ENCODE measurements at places on chromosomes 11 and 22.

GRCh38 chr22:20021196-20022181 lies 579 bp downstream of the TANGO2 start:
- peak; percentile 5 for ATAC-seq

DNA sequence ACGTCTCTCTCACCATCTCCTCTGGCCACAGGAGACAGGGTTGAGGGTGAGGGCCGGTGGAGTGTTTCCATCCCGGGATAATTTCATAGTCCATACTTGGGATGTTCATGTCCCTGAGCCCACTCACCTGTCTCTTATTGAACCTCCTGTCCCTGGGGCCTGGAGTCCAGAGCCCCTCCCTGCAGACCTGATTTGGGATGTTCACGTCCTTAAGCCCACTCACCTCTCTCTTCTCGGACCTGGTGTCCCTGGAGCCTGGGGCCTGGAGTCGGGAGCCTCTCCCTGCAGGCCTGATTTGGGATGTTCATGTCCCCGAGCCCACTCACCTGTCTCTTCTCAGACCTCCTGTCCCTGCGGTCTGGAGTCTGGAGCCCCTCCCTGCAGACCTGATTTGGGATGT lies 868.2 kb downstream of the BRD1 start:
- ATAC-seq = no peak

DNA sequence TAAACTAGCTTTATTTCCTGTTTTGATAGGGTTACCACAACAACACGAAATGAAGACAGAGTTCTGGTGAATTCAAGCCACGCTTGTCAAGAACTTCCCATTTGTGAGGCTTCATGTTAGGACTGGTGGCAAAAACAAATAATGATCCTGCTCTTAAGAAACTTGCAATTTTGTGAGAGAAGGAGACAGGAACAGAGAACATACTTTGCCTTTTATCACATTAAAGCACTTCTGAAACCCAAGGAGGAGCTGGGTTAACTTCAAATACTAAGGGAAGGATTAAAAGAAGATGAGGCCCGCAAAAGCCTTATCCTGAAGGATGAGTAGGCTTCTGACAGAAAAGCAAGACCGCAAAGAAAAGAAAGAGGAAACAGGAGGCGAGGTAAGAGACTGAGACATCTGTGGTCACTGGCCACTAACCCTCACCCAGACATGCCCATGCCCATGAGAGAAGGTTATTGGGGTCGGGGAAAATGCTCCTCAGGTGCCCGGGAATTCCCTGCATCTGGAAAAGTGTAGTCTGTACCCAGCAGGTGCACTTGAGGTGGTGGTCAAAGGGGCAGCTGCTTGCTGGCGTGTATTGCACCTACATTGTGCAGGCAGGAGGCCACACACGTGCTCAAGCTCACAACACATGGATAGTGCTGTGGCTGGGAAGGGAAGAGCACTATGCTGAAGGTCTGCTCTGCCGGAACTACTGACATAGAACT lies 50.5 kb downstream of the MAPK1 start:
- ATAC-seq = peak; percentile 94

DNA sequence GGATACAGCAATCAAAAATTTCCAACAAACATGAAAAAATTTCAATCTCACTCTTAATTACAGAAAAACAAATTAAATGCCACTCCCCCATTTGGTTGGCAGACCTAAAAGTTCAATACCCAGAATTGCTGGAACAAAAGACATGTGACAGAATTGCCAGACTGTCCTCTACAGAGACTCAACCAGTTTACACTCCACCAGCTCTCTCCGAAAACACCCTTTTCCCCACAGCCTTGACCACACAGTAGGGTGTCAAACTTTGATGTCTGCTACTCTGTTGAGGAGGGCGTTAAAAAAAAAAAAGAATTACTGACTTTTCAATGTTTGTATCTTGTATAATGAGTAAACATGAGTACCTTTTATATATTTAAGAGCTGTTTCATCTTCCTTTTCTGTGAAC lies 44.7 kb upstream of the YPEL1 start:
- ATAC-seq = no peak

DNA sequence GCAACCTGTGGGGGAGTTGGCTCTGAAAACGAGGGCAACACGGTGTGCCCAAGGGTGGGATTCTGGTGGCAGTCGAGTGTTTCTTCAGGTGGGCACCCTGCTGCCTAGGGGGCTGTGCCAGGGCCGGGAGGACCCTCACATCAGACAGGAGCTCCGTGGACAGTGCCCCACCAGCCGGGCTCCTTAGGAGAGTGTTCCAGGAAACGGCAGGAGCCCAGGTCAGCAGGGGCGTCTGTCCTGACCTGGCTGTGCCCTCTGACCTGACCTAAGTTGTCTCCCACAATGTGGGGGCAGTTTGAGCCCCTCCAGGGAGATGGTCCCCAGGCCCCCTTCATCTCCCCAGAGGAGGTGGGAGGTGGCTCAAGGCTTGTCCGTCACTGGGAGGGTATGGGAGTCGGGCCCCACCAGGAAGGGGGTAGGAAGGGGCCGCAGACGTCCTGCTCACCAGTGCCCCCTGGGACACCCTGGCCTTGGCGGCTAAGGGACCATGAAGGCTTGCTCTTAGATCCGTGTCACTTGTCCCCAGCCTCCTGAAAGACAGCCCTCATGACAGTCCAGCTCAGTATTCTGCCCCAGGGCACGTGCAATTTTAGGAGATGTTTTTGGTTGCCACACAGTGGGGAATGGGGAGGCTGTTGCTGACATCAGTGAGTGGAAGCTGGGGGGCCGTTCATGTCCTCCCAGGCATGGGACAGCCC lies 32.2 kb upstream of the GAL start:
- no peak for ATAC-seq

GRCh38 chr11:38594895-38595294 lies 1996.9 kb upstream of the RAG2 start:
- ATAC-seq = no peak

- peak; percentile 38 for ATAC-seq
These were observed 2.1 kb upstream of the SMIM38 start for GRCh38 chr11:69153661-69154060.

DNA sequence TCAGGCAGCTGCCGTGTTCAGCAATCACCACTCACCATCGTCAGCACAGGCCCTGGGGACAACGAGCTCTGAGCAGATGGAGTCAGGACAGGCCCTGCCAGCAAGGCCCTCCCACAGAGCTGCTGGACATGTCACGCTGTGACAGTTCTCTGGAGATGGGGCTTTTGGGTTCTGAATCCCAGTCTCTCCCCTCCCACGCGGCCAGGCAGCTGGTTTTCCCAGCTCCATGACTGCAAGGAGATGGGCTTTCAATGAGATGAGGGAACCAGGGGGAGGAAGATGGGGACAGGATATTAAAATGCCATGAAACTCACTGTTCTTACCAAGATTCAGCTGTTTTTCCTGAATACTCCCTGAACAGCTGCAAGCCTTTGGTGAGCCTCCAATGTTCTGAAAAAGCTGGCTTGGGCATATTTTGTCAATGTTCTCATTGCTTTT lies 305.9 kb downstream of the BRD1 start:
- ATAC-seq = no peak

GRCh38 chr11:20388096-20389055 lies 860 bp downstream of the PRMT3 start:
- peak; percentile 8 for ATAC-seq

DNA sequence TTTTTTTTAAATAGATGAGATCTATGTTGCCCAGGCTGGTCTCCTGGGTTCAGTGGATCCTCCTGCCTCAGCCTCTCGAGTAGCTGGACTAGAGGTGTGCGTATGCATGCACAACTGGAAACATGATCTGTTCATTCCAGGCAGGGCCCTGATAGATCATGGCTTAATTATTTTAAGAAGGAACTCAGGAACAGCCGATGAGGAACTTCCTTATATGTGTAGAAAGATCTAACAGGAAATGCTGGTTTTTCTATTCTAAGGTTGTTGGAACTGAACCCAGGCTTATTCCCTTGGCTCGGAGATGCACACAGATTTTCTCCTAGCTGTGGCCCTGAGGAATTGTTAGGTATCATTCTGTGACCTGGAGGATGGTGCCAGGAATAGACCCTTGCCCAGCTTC lies 32.4 kb downstream of the SPECC1L start:
- no peak for ATAC-seq

DNA sequence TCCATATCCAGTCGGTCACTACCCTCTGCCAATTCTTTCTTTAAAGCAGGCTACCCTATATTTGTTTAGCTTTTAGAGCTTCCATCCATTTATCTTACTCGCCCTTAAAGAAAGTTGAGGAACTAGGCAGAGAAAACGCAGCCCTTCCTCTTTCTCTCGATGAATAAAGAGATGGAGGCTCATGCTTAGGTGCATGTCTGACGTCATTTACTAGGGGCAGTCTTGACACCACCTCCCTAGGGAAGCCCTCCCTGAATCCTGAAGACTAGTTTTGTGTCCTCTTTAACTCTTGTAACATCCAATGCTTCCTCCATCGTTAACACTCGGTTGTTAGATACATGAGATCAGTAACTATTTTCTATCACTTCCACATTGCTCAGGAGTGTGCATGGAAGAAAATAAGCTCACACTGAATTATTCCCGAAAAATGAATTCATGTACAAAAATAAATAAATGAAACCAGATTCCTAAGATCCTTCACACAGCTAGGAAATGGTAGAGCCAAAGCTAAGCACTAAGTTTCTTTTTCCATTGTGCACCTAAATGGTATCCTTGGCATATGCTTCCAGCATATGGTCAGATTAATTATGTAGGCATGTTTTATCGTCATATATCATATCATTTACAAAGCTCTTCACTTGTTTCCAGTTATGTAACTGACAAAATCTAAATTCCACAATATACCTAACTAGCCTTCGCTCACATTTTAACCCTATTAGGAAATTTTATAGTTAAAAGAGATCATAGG lies 291.2 kb downstream of the OPCML start:
- ATAC-seq = no peak

DNA sequence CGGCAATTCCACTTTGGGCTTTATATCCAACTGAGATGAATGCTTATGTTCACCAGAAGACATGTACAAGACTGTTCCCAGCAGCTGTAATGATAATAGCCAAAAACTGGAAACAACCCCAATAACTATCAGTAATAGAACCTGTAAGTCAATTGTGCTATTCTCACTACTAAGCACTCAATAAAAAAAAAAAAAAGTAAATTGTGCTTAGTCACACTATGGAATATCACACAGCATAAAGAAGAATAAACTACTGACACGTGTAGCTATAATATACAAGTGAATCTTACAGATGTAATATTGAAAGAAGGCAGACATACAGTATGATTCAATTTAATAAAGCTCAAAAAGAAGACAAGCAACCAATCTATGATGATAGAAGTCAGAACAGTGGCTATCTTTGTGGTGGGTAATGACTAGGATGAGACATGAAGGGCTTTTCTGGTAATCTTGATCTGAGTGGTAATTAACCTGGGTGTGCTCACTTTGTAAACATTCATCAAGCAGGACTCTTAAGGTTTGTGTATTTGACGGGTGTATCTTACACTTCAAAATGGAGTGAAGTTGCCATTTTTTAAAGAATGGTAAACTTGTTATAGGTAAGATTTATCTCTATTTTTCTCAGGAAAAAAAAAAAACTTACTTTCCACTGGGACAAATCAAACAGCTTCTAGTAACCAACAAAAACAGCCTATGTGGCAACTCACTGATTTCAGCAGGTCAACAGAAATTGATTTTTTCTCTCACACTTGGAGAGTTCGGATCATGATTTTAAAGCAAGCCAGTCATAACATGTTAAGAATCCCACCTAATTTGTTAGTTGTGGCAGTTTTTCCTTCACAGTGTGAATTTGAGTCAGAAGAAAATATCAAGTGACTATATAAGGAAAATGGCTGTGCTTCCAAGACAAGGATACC lies 84.2 kb downstream of the CCDC83 start:
- peak; percentile 86 for ATAC-seq

DNA sequence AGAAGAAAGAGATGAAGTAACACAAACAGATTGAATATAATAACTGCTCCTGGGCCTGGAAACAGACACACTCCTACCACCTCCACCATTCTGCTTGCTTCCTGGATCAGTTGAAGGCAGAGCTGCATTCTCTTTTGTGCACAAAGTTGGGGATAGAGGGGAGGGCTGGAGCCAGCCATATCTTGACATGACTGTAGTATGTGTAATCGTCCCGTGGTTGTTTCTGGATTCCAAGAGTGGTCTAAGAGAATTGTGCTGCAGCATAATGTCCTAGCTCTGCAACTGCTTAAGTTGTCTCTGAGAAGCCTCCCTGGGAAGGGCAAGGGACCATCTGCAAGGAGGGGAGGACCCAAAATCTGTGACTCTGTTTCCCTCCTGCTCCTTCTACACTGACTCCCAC lies 3.2 kb downstream of the CRY2 start:
- ATAC-seq = no peak

- no peak for ATAC-seq
These were observed 37.8 kb downstream of the TBC1D22A start for GRCh38 chr22:46800102-46800857.

GRCh38 chr22:48090332-48090672 lies 1327.9 kb downstream of the TBC1D22A start:
- ATAC-seq = no peak

- ATAC-seq = no peak
These were observed 31.4 kb downstream of the NUMA1 start for GRCh38 chr11:72048766-72049460.

DNA sequence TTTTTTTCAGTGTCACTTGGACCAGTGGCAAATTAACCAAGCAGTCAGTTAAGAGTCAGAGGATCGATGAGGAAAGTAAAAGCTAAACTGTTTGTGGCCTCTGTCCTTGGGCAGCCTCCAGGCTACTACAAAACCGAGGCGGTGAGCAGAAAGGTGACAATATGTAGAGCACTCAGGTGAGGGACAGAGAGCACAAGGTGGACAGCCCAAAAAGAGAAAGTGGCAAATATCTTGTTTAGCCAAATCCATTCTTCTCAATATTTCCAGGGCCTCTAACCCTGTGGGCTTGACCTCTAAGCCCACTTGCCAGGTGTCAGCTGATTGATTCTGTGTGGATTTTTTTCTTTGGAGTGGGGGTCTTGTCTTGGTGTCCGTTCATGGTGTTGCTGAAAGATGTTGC lies 4202.2 kb upstream of the OR11H1 start:
- ATAC-seq = no peak

GRCh38 chr11:6132431-6132830 lies 24.9 kb downstream of the OR56B4 start:
- ATAC-seq = no peak

DNA sequence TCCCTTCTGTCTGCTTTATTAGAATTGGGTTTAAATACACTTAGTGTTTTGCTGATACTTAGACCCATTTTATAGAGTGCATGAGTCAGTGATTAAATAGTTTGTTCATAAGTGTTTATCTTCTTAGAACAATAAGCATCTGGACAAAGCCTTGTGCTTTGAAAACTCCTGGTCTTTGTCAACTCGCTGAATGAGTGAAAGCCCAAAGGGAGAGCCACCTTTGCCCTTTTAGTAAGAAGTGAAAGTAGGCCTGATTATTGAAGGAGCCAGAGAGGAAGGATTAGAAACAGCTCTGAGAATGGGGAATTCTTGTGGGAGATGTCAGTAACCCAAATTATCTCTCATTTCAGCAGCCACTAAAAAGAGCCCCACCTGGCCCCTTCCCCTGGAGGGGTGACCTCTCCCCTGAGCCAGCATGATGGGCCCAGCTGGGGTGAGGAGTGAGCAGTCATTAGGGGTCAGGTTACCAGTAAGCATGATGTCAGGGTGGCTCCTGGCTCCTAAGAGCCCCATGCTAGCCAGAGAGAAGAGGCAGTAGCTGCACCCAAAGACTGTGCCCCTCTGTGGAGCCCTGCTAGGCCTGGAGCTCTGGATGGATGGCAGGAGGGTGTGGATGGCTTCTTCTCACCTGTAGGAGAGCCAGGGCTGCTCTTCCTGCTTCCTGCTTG lies 125.1 kb upstream of the E2F8 start:
- no peak for ATAC-seq

- no peak for ATAC-seq
These were observed 35.4 kb upstream of the CCDC34 start for GRCh38 chr11:27398400-27398770.

Data from activated T-helper 17 cell treated with anti-CD3 and anti-CD28 coated beads, Interleukin-2, amount 50 U/mL, for 72 hours (primary cell).